ENCODE measurements at places on chromosomes 7 and 10.

DNA sequence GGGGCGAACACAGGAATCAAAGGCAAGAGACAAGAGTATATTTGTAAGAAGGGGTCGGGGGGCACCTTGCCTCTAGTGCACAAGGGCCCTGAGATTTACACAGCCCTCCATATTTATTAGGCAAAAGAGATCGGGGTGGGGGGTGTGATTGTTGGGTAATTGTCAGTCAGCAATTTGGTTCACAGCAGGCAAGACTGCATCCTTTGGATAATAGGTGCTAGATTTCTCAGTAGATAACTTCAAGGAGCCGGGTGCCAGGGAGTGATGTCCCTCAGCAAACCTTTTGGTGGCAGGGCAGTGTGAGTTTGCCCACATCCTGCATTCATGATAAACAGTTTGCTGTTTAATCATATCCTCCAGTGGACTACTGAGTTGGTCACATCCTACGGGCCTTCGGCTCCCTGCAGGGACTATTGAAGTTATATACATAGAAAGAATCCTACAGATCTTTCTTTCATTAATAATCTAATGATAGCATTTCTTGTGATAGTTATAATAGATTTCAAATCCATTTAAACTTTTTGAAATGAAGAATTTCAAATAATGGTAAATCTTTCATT is 178.5 kb downstream of the GNAI1 start:
- no peaks in the 10 kb centered on the region for H3K36me3 ChIP-seq
- no peaks in the 10 kb centered on the region for H3K27me3 ChIP-seq
- H3K4me3 ChIP-seq: no peak overlapping the region
- DNase-seq: no peak

DNA sequence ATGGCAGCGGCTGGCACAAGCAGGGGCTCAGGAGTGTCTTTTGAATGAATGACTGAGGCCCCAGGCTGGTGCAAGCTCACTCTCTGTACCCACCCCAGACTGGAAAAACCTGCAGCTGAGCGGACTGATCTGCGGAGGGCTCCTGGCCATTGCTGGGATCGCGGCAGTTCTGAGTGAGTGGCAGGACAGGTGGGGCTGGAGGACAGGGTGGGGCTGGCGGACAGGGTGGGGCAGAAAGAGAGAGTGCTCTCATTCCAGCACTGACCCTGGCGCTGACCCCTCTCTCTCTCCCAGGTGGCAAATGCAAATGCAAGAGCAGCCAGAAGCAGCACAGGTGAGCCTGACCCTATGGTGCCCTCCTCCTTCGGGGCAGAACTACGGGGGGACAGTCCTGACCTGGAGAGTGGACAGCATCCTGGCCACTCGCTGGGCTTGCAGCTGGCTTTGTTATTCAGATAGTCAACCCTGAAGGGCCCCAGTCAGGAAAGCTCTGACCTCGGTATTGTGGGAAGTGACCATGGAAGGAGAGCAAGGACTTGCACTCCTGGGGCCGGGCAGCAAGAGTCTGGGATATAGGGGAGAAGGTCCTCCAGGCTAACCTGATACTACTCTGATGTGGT is 4.1 kb downstream of the FXYD4 start:
- no peaks in the 10 kb centered on the region for H3K27me3 ChIP-seq
- peak; percentile 38 for DNase-seq
- no peak overlapping the region for H3K27ac ChIP-seq
- H3K36me3 ChIP-seq: no peaks in the 10 kb centered on the region
- peaks cover 12% of the 10 kb centered on the region for H3K4me1 ChIP-seq
- H3K4me3 ChIP-seq: no peak overlapping the region

GRCh38 chr10:79477456-79477855 is 32.0 kb upstream of the ZCCHC24 start:
- no peaks in the 10 kb centered on the region for H3K4me1 ChIP-seq
- no peak overlapping the region for H3K27ac ChIP-seq
- no peaks in the 10 kb centered on the region for H3K27me3 ChIP-seq

- no peak for DNase-seq
- H3K27me3 ChIP-seq: no peaks in the 10 kb centered on the region
- no peak overlapping the region for H3K27ac ChIP-seq
- no peaks in the 10 kb centered on the region for H3K36me3 ChIP-seq
These were observed 47.0 kb upstream of the RPA3 start for GRCh38 chr7:7765422-7765821.

DNA sequence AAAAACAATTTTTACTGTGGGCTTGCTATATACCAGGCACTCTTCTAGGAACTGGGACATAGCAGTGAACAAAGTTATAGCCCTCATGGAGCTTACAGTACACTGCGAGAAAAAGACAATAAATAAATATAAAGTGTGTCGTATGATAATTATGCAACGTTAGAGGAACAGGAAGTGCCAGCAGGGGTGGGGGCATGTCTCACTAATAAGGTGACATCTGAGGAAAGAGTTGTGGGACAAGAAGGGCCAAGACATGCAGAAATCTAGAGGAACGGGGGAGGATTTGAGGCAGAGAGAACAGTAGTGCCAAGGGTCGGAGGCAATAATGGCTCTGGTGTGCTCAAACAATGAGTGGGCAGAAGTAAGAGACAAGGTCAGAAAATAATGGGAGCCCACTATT is 52.8 kb downstream of the LMBR1 start:
- H3K4me3 ChIP-seq: no peak overlapping the region
- H3K36me3 ChIP-seq: no peaks in the 10 kb centered on the region
- H3K4me1 ChIP-seq: peaks cover 10% of the 10 kb centered on the region
- no peak for DNase-seq
- H3K27ac ChIP-seq: no peak overlapping the region

DNA sequence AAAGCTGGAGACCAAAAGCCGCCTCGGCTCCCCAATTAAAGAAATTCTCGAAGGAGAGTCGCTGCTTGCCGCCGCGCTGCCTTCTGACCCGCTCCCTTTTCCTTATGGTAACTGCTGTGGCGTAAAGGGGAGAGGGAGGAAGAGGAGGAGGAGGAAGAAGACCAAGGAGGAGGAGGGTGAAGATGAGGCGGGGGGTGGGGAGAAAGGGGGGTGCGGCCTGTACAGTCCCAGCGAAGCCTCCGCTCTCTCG is 388 bp downstream of the CNOT4 start:
- peak overlapping the region; percentile 95 for H3K4me3 ChIP-seq
- H3K36me3 ChIP-seq: no peaks in the 10 kb centered on the region
- DNase-seq: no peak
- peak overlapping the region; percentile 95 for H3K27ac ChIP-seq
- H3K4me1 ChIP-seq: peaks cover 35% of the 10 kb centered on the region

- no peaks in the 10 kb centered on the region for H3K36me3 ChIP-seq
- H3K27ac ChIP-seq: no peak overlapping the region
- H3K4me3 ChIP-seq: no peak overlapping the region
- DNase-seq: no peak
- no peaks in the 10 kb centered on the region for H3K4me1 ChIP-seq
These were observed 93.8 kb upstream of the NOBOX start for GRCh38 chr7:144497282-144497681.

DNA sequence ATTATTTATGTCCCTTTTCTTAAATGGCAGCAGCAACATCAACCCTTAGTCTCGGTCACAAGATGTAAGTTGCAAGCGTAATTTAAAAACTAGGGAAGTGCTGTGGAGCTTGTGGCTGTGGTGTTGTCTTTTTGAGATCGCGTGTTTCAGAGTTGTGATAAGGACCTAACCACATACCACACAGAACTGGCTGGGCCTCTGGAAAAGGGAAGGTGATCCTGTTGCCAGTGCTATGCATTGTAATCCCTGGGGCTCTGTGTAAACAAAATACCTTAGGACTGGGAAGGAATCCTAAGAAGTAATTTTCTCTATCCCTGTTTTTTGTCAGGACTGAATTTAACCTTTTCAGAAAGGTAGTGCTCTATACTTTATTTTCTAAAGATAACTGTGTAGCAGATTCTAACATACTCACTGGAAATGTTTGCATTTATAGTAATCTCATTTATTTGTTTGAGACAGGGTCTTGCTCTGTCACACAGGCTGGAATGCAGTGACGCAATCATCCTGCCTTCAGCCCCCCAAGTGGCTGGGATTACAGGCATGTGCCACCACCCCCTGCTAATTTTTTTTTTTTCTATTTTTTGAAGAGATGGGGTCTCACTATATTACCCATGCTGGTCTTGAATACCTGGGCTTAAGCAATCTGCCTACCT is 60.4 kb downstream of the INPP5F start:
- H3K27me3 ChIP-seq: no peaks in the 10 kb centered on the region
- H3K27ac ChIP-seq: no peak overlapping the region
- peaks cover 14% of the 10 kb centered on the region for H3K4me1 ChIP-seq

DNA sequence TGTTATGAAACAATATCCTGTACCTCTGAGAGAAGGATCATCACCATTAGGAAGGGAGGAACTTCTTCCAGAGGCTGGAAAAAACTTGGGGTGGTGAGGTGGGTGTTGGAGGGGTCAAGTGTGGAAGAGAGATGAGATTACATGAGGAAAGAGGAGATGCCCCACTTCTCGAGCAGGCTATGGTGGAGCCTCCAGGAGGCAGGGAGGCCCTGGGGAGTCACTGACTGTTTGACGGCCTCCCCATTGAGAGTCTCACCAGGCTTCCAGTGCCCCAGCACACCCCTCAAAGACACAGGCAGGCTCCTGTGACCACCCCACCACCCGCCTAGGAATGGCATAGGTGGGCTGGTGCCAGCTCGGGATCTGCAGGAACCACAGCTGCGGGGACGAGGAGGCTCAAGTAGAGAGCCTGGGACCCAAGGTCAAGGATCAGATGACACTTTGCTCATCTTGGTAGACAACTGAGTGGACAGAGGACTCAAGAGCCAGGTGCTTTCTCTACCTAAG is 185.3 kb upstream of the GDF10 start:
- no peaks in the 10 kb centered on the region for H3K36me3 ChIP-seq
- no peaks in the 10 kb centered on the region for H3K27me3 ChIP-seq
- peaks cover 4% of the 10 kb centered on the region for H3K4me1 ChIP-seq
- no peak overlapping the region for H3K4me3 ChIP-seq

DNA sequence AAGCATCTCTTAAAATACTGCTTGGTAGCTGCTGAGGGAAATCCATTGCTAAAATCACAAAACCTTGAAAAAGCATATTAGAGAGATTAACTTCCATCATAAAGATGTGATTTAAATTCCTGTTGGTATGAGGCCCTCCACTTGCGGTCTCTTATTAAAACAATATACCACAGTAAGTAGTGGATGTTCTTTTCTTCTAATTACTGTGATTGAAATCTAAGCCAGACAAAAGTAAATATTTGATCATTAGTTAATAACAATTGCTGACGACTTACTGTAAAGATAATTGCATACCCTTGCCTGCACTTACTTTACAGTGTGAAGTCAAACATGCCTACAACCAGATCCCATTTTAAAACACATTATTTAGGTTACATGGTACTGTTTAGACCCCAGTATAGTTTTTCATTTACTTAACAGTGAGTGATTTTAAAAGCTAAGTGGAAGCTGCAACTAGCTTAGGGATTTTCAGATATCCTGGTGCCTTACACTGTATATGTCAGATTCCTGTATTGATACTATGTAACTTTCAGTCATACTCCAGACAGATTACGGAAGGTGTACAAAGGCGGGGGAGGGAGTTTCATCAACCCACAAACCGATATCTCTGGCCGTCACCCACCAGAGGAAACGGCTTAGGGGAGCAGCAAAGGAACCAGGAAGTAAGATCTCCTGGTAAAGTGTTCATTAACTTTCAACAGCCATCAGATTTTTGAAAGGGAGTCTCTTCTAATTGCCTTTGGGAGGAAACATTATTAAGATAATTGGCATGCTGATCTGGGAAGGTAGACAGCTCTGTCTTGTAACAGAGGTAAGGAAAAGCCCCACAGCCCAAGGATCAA is 986 bp downstream of the NRP1 start:
- H3K4me1 ChIP-seq: peaks cover 47% of the 10 kb centered on the region
- peak overlapping the region; percentile 98 for H3K4me3 ChIP-seq
- no peaks in the 10 kb centered on the region for H3K36me3 ChIP-seq
- H3K27ac ChIP-seq: peak overlapping the region; percentile 87
- no peaks in the 10 kb centered on the region for H3K27me3 ChIP-seq

GRCh38 chr7:76193466-76193865 is 8.2 kb upstream of the SRRM3 start:
- no peak overlapping the region for H3K27ac ChIP-seq
- H3K36me3 ChIP-seq: no peaks in the 10 kb centered on the region
- H3K4me3 ChIP-seq: no peak overlapping the region
- DNase-seq: no peak
- H3K27me3 ChIP-seq: no peaks in the 10 kb centered on the region
- H3K4me1 ChIP-seq: no peaks in the 10 kb centered on the region

GRCh38 chr7:49643736-49644135 is 129.7 kb upstream of the VWC2 start:
- no peak overlapping the region for H3K4me3 ChIP-seq
- no peaks in the 10 kb centered on the region for H3K4me1 ChIP-seq
- H3K27ac ChIP-seq: no peak overlapping the region
- H3K27me3 ChIP-seq: no peaks in the 10 kb centered on the region
- no peak for DNase-seq
- H3K36me3 ChIP-seq: no peaks in the 10 kb centered on the region

GRCh38 chr10:88893611-88894010 is 13.6 kb downstream of the STAMBPL1 start:
- H3K36me3 ChIP-seq: no peaks in the 10 kb centered on the region
- no peak for DNase-seq
- H3K27ac ChIP-seq: no peak overlapping the region
- no peaks in the 10 kb centered on the region for H3K27me3 ChIP-seq

- no peak overlapping the region for H3K4me3 ChIP-seq
- no peak overlapping the region for H3K27ac ChIP-seq
- H3K4me1 ChIP-seq: no peaks in the 10 kb centered on the region
These were observed 740.5 kb downstream of the SORCS1 start for GRCh38 chr10:106424054-106424453.

DNA sequence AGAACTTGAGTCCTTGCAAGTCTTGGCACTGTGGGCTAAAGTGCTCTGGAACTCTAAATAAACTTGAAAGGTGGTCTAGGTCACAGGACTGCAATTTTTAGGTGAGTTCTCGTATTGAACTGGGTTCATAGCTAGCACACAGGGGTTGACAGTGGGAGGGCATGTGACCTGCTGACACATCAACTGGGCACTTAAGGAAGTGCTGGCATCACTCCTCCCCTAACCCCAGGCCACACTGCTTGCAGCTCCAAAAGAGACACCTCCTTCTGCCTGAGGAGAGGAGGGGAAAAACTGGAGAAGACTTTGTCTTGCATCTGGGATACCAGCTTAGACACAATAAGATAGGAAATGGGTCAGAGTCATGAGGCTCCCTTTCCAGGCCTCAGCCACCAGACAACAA is 38.0 kb upstream of the AASS start:
- no peak overlapping the region for H3K27ac ChIP-seq
- H3K36me3 ChIP-seq: no peaks in the 10 kb centered on the region
- DNase-seq: no peak
- no peaks in the 10 kb centered on the region for H3K4me1 ChIP-seq
- no peak overlapping the region for H3K4me3 ChIP-seq
- H3K27me3 ChIP-seq: no peaks in the 10 kb centered on the region

GRCh38 chr10:28120795-28121194 is 121.9 kb upstream of the ODAD2 start:
- H3K4me1 ChIP-seq: peaks cover 39% of the 10 kb centered on the region
- no peaks in the 10 kb centered on the region for H3K36me3 ChIP-seq
- no peak overlapping the region for H3K4me3 ChIP-seq
- no peak for DNase-seq
- no peak overlapping the region for H3K27ac ChIP-seq

Data from gastrocnemius medialis (tissue), 4 donors.